ENCODE measurements at places on chromosomes 12 and 14. TPM values are rescaled to one million over a fixed set of nuclear protein-coding genes. Genes with fewer than 3 reads are reported as not detected.

INSM2 gene
- total RNA-seq: not detected

GRCh38 chr12:58914457-58914856 is 5.8 kb downstream of the LRIG3 start:
- peaks cover 64% of the 10 kb centered on the region for H3K36me3 ChIP-seq
- H3K4me1 ChIP-seq: peaks cover 69% of the 10 kb centered on the region
- peak overlapping the region; percentile 84 for H3K4me3 ChIP-seq
- no peaks in the 10 kb centered on the region for H3K27me3 ChIP-seq

- no peak overlapping the region for H3K4me3 ChIP-seq
- no peak for DNase-seq
- H3K27me3 ChIP-seq: peaks cover 3% of the 10 kb centered on the region
These were observed 120.1 kb downstream of the RGS6 start for GRCh38 chr14:72052356-72052755.

GRCh38 chr14:55450124-55450523 is 9.7 kb upstream of the TBPL2 start:
- peaks cover 53% of the 10 kb centered on the region for H3K4me1 ChIP-seq
- no peak overlapping the region for H3K27ac ChIP-seq
- no peak overlapping the region for H3K4me3 ChIP-seq

HVCN1 gene
- 0.94 TPM for total RNA-seq

GRCh38 chr12:70733385-70733784 is 96.2 kb upstream of the PTPRB start:
- DNase-seq: no peak
- H3K36me3 ChIP-seq: no peaks in the 10 kb centered on the region
- no peak overlapping the region for H3K4me3 ChIP-seq
- no peak overlapping the region for H3K27ac ChIP-seq

All from osteocyte (in vitro differentiated cells).